ENCODE measurements at places on chromosomes 5 and 9. TPM values are rescaled to one million over a fixed set of nuclear protein-coding genes. Genes with fewer than 3 reads are reported as not detected.
A peak's percentile ranks its signal among the peaks of the same experiment; 100 is the strongest.

DNA sequence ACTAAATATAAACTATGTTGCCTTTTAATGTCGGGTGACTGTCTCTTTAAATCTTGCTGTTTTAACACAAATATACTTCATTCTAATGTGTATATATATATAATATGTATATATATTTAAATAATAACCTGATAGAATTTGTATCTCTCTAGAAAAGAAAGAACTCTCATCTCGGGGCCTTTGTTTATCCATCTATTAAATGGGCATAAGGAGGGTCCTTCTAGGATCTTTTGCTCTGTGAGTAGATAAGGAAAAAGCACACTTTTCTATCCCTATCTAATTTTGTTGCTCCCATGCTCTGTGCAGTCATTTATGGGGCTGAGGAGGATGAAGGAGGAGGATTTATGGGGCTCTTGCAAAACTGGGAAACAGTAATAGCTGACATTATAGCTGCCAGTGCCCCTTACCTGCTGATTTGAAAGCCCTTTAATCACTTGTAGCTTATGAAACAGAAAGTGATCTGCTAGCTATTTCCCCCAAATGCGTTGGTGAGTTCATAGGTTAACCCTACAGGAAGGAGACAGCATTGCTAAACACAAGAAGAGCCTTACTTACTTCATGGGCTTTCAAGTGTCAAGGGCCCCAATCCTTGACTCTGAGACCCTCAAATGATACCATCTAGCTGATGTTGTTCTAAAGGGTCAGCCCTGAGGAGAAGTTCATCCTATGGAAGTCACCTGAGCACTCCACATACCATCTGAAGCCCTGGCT lies 5.8 kb upstream of the PPARGC1B start:
- peak; percentile 46 for DNase-seq

Gene CCDC69
- total RNA-seq = 89.1 TPM

Gene EMB
- 161 TPM for total RNA-seq

DNA sequence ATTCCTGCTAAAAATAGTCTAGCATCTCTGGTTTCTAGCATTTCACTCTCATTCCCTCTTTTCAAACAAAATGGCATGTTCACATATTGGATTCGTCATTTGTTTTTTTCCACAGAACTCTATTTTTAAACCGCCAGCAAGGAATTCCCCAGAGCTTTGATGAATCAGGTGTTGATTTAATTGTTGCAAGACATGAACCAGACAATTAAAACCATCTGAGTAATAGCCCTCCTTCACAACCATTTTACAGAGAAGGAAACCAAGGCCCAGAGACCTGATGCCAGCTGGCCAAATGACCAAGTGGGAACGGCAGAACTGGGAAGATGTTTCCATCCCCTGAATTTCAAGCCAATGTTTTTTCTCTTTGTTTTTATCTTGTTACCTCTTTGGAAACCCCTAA lies 167.0 kb downstream of the CAAP1 start:
- DNase-seq = no peak

- DNase-seq = no peak
Measured at GRCh38 chr5:88676637-88677375, 206.2 kb downstream of the MEF2C start.

Gene FGD3
- total RNA-seq = 91.2 TPM

DNA sequence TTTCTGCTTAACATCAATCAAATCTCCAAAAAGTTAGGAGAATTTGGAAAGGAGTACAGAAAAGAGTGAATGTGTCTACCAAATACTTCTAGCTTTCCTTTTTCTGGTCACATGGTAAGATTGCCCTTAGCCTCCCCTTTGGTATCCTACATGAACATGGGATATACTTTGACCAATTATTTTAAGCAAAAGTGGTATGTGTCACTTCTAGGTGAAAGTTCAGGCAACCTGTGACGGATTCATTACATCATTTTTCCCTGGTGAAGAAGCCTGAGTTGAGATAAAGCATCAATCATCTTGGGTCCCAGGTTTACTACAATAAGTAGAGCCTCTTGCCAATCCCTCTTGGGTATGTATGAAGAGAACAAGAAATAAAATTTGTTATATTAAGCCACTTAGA lies 419.2 kb downstream of the PDE4D start:
- no peak for DNase-seq

Gene ANKRD18B
- 0.79 TPM for total RNA-seq

GRCh38 chr5:126139086-126139485 lies 284.1 kb upstream of the GRAMD2B start:
- no peak for DNase-seq

GRCh38 chr9:70013598-70014196 lies 30.0 kb upstream of the MAMDC2 start:
- no peak for DNase-seq

- no peak for DNase-seq
Measured at GRCh38 chr9:73643379-73644013, 491.8 kb downstream of the ANXA1 start.

DNA sequence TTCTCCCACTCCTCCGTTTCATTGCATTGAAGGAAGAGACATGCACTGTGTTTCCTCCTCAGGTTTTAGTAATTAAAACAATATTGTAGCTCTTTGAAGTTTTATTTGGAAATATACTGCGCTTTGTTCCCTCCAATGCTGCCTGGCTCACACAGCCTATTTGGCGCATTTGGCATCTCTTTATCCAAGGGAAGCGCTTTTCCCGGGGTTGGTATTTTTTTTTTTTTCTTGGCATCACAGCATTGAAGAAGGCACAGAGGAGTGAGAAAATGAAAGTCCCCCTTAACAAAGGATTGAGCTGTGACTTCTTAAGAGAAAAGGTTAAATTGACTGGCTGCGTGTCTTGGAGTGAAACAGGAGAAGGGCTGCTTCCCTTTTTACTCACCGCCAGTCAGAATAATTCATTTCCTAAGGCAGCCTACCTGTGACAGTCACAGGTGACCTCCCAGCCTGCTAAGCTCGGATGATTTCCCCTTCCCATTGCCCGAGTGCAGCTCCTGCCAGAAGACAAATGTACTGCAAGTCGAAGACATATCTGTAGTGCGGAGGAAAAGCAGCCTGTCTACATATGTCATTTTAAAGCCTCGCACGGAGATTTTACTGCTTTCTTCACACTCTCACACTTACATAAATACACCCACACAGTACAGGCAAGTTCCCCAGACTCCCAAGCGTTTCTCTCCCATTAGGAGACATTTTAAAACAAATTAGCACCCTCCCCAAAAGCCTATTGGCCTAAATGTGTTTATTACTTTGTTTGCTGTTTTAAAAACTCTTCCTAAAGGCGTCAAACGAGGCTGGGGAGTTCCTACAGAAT lies 665.5 kb upstream of the ZNF608 start:
- no peak for DNase-seq

DNA sequence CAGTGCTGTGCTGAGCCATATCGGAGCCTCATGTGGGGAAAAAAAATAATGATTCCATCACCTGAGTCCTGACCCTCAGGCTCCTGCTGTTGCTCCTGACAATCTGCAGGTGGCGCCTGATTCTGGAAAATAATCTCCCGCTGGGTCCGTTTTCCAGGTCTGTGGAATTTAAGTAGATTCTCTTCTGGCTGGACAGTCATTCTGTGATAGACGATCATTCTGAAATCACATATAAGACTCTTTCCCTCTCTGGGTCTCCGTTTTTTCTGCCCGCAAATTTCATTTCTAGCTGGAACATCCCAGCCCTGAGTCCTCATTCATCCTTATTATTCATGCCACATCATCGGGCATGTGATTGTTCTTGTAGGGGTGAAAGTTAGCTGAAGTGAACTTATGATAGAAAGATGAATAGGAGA lies 22.1 kb upstream of the STXBP1 start:
- no peak for DNase-seq

- no peak for DNase-seq
Measured at GRCh38 chr9:70517926-70518610, 103.6 kb upstream of the KLF9 start.

Gene SRA1
- 47.3 TPM for total RNA-seq

GRCh38 chr5:111932199-111932598 lies 175.2 kb upstream of the NREP start:
- DNase-seq = no peak

GRCh38 chr5:39262981-39263380 lies 43.6 kb upstream of the FYB1 start:
- DNase-seq = no peak

Gene ZNG1A
- 56.4 TPM for total RNA-seq

DNA sequence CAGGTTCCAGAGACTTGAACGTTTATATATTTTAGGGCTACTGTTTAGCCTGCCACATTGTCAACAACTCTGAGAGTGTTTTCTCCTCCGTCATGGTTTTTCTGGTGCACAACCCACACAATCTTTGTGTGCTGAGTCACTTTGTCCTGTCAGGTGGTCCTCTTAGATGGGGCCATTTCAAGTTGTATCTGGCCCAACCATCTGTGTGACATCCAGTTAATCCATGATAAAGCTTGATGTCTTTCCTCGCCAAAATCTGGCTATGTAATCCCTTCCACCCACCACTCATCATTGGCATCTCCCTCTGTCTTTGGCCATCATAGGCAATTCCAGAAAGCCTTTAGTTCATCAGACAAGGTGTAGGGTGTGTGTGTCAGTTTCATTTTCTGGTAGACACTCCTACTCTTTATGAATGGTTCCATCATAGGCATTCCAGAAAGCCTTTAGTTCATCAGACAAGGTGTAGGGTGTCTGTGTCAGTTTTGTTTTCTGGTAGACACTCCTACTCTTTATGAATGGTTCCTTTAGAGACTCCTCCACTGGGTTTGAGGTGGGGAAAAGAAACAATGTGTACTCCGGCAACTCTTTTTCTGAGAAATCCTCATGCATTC lies 282.0 kb upstream of the ACTBL2 start:
- DNase-seq = no peak

Gene LEAP2
- total RNA-seq = 2.7 TPM

GRCh38 chr9:36128349-36128748 lies 8.2 kb upstream of the GLIPR2 start:
- DNase-seq = no peak

- DNase-seq = peak; percentile 34
Measured at GRCh38 chr9:89821081-89821480, 216.3 kb downstream of the GADD45G start.

DNA sequence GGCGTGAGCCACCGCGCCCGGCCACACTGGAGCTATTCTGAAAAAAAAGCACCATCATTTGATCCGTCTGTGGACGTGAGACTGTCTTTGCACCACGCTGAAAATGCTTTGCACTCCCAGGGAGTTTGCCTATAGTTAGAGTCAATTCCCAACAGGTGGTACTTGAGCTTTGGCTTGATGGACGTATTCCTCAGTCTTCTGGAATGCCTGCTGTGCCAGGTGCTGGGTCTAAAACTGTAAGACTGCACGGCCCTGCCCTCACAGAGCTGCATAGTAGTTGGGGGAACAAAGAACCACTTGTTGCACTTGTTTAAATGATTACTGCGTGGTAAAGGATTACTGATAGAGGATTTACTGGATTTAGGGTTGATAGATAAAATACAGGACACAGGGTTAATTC lies 3.4 kb upstream of the CCNO start:
- no peak for DNase-seq

Gene TYRP1
- not detected for total RNA-seq

DNA sequence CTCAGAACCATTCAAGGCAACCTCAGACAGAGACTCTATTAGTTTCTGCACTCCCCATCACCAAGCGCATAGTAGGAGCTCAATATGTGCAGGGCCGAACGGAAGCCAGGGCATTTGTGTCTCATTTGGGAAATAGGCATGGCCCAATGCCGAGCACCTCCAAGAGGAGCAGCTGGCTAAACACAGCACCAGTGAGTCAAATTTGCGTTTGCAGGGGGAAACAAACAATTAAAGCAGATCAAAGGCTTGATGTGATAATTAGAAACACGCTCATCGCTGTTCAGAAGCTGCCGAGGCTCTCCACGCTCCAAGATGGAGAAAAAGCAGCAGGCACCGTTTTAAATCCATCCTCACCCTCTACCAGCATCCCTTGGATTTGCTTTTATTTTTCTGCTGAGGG lies 225.3 kb downstream of the AGTPBP1 start:
- no peak for DNase-seq
